ENCODE measurements at places on chromosomes 2 and 18.

DNA sequence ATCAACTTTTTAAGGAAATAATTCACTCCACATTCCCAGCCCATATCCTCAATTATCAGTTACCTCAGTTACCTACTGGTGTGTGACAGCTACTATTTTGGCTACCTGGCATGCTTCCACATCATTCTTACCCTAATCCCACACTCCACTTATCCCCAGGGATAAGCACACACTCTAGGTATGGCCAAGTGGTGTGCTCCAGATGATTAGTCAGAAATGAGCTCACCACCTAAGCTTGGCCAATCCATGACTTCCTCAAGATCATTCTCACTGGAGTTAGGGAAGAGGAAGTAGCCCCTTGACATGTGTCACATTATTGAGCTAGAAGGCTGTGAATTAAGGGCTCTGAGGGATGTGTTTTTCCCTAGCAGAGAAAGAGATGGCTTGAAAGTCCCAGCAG is 20.9 kb upstream of the SMAD4 start:
- DNase-seq, result no peak

DNA sequence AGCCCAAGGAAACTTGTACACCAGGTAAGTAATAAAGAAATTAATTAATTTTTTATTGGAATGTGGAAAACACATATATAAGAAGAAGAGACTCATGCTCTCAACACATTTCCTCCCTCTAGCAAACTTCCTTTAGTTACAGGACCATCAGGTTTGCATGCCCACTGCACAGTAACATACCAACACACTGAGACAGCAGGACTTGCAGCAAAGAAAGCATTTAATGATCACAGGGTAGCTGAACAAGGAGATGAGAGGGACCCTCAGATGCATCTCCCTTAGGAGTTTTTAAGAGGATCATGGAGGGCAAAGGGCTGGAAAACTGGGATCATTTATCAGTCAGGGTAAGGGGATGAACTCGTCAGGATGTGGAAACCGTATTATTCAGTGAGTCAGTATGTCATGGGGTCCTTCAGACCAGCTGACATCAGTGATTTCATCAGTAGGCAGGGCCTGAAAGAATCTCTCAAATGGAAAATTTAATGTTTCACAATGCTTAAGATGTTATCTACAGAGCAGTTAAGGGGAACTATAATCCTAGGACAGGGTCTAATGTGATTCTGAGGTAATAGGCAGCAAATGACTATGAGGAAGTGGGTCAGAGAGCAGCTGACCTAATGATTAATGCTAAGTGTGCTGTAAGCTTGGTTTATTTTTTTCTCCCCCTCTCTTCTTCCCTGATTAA is 193.8 kb upstream of the RND3 start:
- no peak for DNase-seq

DNA sequence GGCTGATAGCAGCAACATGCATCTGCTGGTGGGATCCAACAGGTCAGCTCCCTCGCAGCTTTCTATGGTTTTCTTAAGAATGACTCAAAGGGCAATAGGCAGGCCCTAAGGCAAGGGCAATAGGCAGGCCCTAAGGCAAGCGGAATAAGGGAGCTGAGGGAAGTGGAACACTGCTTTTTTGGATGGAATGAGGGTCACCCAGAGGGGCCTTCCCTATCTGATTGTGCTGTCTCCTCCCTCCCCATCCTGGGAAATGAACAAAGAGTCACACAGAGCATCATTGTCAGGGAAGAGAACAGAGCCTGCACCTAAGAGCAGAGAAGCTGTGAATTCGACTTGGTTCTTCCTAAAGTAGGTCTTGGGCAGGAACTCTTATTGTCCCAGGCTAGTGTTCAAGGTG is 43.3 kb upstream of the PTPRM start:
- DNase-seq, result no peak

DNA sequence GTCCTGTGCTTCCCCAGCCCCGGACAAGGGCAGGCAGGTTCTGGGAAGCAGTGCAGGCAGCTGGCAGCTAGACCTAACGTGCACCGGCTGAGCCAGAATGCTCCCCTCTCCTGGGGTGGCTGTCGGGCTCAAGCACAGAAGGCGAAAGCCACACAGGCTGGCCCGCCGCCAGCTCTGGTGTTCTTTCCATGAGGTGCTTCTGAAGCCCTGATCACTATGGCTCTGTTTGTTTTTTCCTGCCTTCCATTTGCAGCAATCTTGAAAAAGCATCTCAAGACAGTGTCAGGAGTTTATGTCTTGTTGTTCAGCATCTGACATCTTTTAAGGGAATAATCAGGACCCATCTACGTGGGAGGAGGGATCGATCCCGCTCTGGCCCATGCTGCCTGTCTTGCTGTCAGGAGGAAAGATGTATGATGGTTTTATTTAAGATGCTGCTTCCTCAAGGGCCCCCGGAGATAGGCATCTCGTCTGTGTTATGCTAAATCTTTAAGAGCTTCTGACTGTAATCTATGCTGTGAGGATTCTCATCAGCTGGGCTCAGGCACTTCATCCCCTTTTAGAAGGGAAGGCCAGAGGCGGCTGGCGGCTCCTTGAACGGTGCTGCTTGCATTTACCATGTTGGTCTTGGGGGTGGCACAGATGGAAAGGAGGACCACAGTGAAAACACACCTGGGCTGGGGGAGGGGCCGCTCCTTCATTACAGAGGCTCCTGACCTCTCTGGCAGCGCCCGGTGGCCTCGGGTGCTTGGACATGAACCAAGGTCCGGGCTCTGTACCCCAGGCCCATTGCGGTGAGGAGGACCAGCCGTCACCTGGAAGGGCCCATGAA is 118.5 kb upstream of the HDAC4 start:
- no peak for DNase-seq

GRCh38 chr2:163604941-163605555 is 130.8 kb downstream of the FIGN start:
- no peak for DNase-seq

GRCh38 chr18:57299931-57300330 is 52.4 kb upstream of the ST8SIA3 start:
- no peak for DNase-seq

GRCh38 chr2:232139171-232139594 is 177.7 kb downstream of the DIS3L2 start:
- no peak for DNase-seq

DNA sequence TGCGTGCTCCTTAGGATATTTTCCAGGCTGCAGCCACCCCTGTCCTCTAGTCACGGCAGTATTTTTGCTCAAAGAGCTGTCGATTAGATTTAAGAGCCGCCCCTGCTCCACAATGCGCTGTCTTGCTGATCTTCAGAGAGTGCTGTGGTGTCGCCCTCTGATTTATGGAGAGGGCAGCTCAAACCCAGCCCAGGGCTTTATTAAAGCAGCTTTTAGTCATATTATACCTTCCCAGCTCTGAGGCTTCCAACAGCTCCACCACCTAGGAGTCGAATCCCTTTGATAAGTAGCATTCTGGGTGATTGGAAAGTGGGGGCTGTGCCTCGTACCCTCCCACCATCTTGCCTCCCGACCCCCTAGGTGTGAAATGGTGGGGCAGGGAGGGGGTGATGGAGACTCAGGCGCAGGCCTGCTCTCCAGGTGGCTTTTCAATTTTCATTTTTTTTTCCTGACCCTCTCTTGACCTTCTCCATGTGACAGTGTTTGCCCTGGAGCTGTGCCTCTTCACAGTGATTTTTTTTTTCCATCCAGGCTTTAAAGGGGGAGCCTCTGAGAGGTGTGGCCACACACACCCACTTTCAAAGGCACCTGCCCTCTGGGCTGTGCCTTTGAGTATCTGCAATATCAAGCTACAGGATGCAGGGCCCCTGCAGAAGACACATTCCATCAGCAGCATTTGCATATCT is 53.1 kb upstream of the NRP2 start:
- DNase-seq, result no peak
